ENCODE measurements at places on chromosomes 16 and 17. TPM values are rescaled to one million over a fixed set of nuclear protein-coding genes. Genes with fewer than 3 reads are reported as not detected.

GRCh38 chr16:88924834-88925539 is 52.0 kb downstream of the CBFA2T3 start:
- peak; percentile 79 for DNase-seq

GRCh38 chr17:82338858-82339633 is 5.5 kb upstream of the SECTM1 start:
- DNase-seq, result no peak

Gene ENGASE
- 21.1 TPM for total RNA-seq

GRCh38 chr17:59101178-59101577 is 5.5 kb downstream of the TRIM37 start:
- no peak for DNase-seq

DNA sequence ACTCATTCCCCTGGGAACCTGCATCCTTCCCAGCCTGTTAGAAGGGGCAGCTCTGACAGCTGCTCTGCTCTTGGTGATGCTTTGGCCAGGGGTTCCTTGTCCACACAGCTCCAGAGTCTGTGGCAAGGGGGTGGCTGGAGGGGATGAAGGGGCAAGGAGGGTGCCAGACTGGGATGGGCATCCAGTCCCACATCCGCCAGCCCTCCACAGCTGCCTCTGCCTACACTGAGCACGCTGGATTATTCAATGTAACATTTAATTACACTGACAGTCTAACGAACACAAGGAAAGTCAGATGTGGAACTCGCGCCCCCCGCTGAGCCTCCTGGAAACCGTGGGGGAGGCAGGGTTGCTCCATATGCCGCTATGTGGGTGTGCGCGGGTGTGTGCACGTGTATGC is 101.1 kb downstream of the C16orf78 start:
- DNase-seq, result no peak

Gene CCL17
- not detected for total RNA-seq

DNA sequence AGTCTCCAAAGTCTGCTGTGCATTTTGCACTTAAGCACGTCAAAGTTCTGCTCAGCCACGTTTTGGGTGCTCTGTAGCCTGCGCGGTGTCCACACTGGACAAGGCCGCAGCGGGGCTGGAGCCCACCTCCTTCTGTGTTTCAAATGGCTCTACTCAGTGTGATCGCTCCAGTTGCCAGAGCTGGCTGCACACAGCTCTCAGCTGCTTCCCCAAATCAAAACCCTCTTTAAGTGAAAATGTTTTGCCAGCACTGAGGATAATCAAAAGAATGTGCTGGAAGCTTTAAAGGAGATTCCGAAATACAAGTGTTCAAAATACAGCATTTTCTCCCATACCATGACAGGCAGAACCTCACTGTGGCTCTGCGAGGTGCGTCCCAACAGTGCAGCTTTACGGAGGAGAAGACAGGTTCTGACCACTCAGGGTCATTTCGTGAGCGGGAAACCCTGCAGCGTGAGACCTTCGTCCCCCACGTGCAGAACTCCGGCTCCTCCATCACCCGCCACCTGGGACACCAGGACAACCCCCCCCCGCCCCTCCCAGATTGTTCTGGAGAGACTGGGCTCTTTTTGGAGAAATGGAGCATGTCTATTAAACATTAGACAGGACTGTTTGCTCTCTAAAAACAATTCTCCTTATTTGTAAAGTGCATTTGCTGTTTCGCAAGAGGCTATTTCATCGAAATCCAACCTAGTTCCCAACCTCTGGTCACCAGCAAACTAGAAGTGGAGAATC is 16.6 kb downstream of the TBC1D16 start:
- no peak for DNase-seq

DNA sequence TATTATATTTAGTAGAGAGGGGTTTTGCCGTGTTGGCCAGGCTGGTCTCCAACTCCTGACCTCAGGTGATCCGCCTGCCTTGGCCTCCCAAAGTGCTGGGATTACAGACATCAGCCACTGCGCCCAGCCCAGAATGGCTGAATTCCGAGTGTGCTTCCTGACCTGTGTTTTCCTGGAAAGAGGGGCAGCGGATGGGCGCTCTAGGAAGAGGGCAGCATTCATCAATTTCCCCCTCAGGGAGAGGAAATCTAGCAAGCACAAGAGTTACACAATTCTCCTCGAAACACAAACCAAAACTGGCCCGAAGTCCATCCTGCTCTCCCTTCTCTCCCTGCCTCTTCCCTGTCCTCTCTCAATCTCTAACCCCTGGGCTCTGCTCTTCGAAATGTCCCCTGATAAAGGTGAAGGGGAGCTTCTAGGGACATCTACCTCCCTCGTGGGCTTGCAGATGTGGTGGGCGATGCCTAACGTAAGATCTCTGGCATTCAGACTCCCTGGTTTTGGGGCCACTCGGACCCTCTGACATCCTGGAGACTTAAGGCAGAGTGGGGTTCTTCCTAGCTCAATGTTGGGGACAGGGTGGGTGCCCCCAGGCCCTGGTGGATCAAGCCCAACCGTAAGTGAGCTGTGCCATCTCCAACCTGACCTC is 1.0 kb downstream of the IL27 start:
- DNase-seq, result no peak

DNA sequence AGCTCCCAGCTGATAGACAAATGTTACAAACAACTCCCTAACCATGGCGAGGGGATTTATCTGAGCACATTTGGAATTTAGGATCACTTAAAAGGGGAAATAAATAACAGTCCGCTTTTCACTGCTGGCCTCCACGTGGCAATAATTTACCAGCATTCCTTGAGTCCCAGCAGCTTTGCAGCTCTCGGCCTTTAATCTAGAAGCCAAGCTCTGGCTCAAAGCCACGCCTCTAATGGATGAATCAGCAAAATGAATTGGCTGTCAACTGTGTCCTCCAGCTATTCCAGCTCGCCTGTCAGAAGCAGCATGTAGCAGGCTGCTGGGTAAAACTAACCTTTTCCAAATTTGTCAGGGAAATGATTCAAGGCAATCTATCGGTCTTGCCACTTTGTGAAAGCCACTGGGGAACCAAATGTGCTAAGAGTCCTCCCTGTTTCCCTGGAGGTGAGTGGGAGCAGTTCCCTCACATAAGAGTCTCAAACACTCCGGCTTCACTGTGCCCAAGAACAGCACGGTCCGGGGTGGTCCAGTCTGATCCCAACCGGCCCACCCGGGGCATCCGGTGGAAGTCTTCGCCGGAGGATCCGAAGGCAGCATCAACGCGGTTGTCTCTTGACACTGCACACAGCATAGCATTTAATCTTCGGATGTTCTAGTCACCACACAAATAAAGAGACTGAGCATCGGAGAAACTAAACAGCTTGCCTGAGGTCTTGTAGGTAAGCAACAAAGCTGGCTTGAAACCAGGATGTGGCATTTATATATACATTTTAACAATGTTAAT is 143.3 kb downstream of the PARN start:
- peak; percentile 49 for DNase-seq

DNA sequence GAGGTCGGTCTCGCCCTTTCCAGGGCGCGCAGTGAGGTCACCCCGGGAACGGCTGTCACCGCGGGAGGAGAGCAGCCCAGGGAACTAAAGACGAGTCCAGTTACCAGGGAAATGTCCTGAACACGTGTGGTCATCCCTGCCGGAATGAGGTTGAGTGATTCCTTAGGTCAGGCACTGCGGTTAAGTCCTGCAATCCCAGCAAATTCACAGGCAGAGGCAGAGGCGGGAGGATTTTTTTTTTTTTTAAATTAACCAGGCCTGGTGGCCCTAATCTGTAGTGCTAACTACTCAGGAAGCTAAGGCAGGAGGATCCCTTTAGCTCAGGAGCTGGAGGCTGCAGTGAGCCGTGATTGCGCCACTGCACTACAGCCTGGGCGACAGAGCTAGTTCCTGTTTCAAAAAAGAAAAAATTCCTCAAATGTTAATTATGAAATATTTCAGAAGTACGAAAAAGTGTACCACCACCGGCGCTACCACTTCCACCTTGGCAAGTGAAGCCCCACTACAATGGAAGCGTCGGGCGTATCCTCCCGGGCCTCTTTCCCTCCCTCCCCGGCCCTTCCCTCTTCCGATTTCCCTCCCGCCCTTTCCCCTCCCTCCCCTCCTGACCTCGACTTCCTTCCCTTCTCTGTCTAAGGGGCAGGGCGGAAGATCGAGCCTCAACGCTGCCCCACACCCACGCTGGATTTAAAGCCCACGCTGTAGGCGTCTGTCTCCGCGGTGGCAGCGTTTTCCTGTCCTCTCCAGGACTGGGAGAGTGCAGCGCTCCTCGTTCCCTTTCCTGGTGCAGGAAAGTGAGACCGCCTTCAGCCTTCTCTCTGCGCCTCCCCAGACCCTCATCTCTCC is 27.3 kb downstream of the SLFN11 start:
- DNase-seq, result peak; percentile 75

DNA sequence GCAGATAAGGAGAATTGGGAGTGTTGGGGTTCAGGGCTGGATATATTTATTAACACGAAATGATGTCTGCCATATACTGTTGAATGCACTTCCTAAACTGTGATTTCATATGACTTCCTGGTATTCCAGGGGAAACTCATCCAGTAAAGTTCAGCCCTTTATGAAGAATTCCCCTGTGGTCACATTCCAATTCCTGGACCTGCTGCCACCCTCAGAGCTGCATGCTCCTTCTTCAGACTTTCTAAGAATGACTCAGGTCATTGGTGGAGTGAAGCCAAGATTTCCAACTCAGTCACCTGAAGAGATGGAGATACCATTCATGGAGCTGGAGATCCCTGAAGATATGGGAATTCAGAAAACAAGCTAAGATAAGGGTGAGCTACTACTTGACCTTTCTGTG is 114.2 kb upstream of the TMEM97 start:
- DNase-seq, result no peak

Gene ACSM2A
- total RNA-seq, result not detected

- DNase-seq, result no peak
These were observed 67.0 kb upstream of the DNAH17 start for GRCh38 chr17:78644224-78644623.

DNA sequence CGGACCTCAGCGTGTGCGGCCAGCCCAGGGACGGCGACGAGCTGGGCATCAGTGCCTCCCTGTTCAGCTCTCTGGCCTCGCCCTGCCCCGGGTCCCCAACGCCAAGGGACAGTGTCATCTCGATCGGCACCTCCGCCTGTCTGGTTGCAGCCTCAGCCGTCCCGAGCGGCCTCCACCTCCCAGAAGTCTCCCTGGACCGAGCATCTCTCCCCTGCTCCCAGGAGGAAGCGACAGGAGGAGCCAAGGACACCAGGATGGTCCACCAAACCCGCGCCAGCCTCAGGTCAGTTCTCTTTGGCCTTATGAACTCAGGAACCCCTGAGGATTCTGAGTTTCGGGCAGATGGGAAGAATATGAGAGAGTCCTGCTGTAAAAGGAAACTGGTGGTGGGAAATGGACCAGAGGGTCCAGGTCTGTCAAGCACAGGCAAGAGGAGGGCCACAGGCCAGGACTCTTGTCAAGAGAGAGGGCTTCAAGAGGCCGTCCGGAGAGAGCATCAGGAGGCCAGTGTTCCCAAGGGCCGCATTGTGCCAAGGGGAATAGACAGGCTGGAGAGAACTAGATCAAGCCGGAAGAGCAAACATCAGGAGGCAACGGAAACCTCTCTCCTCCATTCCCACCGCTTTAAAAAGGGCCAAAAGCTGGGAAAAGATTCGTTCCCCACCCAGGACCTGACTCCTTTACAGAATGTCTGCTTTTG is 825 bp downstream of the HASPIN start:
- no peak for DNase-seq

Gene PSMC5
- 178 TPM for total RNA-seq

DNA sequence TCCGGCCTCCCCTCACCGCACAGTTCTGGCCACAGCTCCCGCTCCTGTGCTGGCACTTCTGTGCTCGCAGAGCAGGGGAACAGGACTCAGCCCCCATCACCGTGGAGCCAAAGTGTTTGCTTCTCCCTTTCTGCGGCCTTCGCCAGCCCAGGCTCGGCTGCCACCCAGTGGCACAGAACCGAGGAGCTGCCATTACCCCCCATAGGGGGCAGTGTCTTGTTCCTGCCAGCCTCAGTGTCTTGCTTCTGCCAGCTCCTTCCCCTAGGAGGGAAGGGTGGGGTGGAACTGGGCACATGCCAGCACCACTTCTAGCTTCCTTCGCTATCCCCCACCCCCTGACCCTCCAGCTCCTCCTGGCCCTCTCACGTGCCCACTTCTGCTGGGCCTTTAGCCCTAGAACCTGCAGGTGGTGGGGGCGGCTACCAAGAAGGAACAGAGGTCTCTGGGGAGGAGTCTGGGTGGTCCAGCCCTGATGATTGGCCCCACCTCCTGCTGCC is 645 bp upstream of the ELMO3 start:
- peak; percentile 79 for DNase-seq

Gene SLFN11
- total RNA-seq, result 0.90 TPM

- no peak for DNase-seq
These were observed 99.9 kb downstream of the NDE1 start for GRCh38 chr16:15749985-15750384.

DNA sequence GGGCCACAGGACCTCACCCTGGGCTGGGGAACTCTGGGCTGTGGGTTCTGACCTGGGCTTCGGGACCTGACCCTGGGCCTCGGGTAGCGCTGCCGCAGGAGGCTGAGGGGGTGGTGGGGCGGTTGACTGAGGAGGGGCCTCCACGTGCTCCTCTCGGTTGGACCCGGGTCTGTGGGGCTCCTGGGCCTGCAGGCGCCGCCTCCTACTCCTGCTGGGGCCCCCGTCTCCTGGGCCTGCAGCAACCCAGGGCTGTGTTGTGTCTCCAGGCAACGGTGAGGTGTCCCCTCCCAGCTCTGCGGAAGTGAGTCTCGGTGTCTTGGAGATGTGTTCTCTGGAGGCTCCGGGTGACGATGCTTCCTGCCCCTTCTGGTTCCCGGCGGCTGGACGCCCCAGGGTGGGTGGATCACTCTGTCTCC is 41.5 kb upstream of the GNG13 start:
- no peak for DNase-seq

DNA sequence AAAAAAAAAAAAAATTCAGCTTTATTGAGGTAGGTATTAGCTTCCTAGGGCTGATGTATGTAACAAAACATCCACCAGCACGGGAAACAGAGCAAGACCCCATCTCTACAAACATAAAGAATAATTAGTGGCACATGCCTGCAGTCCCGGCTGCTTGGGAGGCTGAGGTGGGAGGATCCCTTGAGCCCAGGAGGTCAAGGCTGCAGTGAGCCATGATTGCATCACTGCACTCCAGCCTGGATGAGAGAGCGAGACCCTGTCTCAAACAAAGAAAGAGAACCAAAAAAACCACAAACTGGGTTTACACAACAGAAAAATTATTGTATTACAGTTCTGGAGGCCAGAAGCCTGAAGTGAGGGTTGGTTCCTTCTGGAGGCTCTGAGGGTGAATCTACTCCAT is 4.0 kb upstream of the MMP25 start:
- no peak for DNase-seq

Gene GPRC5C
- 15.5 TPM for total RNA-seq

Gene SOCS1
- 11.5 TPM for total RNA-seq

- DNase-seq, result no peak
These were observed 688 bp downstream of the FBRS start for GRCh38 chr16:30658731-30659506.

DNA sequence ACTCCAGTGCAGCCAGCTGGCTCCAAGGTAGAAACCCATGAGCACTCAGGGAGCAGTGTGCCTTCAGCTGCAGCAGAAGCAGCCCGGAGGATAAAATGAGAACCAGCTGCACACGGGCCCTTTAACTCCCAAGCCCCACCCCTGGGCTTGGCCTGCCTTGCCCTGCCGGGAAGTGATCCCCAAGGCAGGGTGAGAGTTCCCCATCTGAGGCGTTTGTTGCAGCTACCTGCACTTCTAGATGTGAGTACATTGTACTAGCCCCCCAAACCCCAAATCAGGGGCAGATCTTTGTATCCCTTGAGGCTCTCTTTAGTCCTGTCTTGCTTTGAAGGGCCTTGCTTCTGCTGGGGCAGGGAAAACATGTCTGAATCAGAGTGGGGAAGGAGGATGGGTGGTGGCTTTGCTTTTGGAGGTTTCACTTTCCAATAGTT is at the start of gene MVP:
MVP (plus strand) TSS at position 192 of the 431 bp plus-strand sequence. CDS start 10,088 bp downstream, outside the sequence.
- DNase-seq, result no peak

Gene TMEM88
- total RNA-seq, result 8.9 TPM
